ENCODE measurements at places on chromosomes 13 and 19. TPM values are rescaled to one million over a fixed set of nuclear protein-coding genes. Genes with fewer than 3 reads are reported as not detected.
A peak's percentile ranks its signal among the peaks of the same experiment; 100 is the strongest.

DNA sequence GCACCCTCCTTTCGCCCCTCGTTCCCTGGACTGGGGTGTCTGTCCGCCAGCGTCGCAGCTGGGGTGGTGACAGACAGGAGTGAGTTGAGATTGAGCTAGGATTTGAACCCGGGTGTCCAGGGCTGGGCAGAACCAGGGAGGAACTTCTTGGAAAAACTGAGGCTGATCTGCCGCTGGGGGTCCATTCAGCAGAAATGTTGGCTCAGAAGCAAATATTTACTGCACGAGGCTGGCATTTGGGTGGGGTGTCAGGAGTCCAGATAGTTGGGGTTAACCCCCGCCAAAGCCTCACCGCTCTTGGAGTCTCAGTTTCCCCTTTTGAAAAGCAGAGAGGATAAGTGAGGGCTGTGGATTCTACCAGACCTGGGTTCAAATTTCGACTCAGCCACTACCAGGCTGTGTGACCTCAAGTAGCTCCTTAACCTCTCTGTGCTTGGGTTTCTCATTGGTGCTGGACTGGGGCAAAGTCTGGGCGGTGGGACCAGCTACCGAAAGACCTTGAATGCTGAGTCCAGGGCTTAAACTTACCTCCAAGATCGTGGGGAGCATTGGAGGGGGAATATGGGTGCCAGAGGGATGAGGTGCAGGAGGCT lies 20.9 kb downstream of the MAST3 start:
- no peak for DNase-seq
- no peak overlapping the region for H3K27ac ChIP-seq
- H3K4me1 ChIP-seq, result peaks cover 15% of the 10 kb centered on the region
- H3K27me3 ChIP-seq, result no peaks in the 10 kb centered on the region

GRCh38 chr19:4360641-4361151 lies 17.3 kb downstream of the MPND start:
- no peak overlapping the region for H3K27ac ChIP-seq
- H3K27me3 ChIP-seq, result no peaks in the 10 kb centered on the region

Gene CD37
- not detected for total RNA-seq

- no peaks in the 10 kb centered on the region for H3K36me3 ChIP-seq
- no peak for DNase-seq
- no peaks in the 10 kb centered on the region for H3K27me3 ChIP-seq
Measured at GRCh38 chr13:52892925-52893324, 44.5 kb upstream of the PCDH8 start.

GRCh38 chr19:46254776-46255175 lies 25.2 kb downstream of the IGFL1 start:
- H3K27ac ChIP-seq, result no peak overlapping the region
- no peak overlapping the region for H3K4me3 ChIP-seq
- no peak for DNase-seq

DNA sequence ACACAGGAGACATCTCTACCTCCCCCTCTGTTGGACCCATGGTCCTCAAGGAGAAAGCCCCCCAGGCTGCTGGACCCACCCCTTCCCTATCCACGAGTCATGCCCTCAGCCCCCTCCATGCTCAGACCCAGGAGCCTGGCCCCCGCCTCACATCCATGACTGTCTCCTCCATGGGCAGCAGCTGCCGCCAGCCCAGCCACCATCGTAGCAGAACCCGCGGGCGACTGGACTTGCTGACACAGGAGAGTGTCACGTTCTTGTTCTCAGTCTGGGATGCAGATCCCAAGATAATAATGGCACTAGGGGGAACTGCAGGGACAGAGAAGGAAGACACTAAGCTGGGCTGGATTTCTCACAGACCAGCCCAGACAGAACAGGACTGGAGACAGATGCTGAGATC lies 3.8 kb downstream of the NPHS1 start:
- H3K4me1 ChIP-seq, result peaks cover 10% of the 10 kb centered on the region
- peaks cover 4% of the 10 kb centered on the region for H3K36me3 ChIP-seq
- H3K4me3 ChIP-seq, result no peak overlapping the region
- H3K27ac ChIP-seq, result no peak overlapping the region
- no peak for DNase-seq

GRCh38 chr19:7718668-7719067 lies 13.2 kb downstream of the CLEC4G start:
- H3K4me3 ChIP-seq, result no peak overlapping the region
- no peak for DNase-seq
- no peak overlapping the region for H3K27ac ChIP-seq
- H3K4me1 ChIP-seq, result no peaks in the 10 kb centered on the region

GRCh38 chr13:90640976-90641375 lies 706.5 kb upstream of the MIR17HG start:
- H3K36me3 ChIP-seq, result no peaks in the 10 kb centered on the region
- H3K4me1 ChIP-seq, result peaks cover 12% of the 10 kb centered on the region
- no peaks in the 10 kb centered on the region for H3K27me3 ChIP-seq
- no peak overlapping the region for H3K27ac ChIP-seq
- DNase-seq, result no peak

GRCh38 chr13:88022431-88023208 lies 351.4 kb downstream of the SLITRK5 start:
- H3K4me3 ChIP-seq, result no peak overlapping the region
- no peak for DNase-seq
- no peak overlapping the region for H3K27ac ChIP-seq

DNA sequence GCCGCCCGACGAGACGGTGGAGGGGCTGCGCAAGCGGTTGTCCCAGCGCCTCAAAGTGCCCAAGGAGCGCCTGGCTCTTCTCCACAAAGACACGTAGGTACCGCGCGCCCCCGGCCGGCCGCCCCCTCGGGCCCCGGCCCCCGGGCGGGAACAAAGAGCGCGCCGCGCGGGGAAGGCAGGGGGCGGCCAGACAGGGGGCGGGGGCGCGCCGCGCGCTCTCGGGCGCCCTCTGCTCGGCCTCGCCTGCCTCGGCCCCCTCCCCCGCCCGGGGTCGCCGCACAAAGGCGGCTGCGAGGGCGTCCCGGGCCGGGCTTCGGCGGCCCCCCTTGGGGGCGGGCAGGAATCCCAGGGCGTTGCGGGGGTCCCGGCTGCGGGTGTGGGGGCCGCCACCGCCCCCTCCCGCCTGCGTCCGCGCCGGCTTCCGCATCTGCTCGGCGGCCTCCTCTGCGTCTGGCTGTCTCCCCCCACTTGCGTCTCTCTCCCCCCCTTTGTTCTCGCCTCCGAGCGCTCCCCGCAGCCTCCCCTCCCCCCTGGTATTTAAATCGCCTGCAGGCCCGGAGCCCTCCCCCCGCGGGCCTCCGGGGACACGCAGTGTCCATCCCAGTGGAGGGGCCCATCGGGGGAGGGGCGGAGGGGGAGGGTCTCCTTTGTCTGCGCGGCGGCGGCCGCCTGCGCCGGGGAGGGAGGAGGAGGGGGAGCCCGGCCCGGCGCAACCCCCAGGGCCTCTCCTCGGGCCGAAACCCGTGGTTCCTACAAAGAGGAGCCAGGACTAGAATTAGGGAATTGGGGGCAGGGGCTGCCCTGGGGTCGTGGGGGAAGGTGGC lies 2.3 kb downstream of the MIDN start:
- peak overlapping the region; percentile 92 for H3K27ac ChIP-seq
- no peak for DNase-seq
- H3K27me3 ChIP-seq, result no peaks in the 10 kb centered on the region
- H3K36me3 ChIP-seq, result peaks cover 19% of the 10 kb centered on the region

DNA sequence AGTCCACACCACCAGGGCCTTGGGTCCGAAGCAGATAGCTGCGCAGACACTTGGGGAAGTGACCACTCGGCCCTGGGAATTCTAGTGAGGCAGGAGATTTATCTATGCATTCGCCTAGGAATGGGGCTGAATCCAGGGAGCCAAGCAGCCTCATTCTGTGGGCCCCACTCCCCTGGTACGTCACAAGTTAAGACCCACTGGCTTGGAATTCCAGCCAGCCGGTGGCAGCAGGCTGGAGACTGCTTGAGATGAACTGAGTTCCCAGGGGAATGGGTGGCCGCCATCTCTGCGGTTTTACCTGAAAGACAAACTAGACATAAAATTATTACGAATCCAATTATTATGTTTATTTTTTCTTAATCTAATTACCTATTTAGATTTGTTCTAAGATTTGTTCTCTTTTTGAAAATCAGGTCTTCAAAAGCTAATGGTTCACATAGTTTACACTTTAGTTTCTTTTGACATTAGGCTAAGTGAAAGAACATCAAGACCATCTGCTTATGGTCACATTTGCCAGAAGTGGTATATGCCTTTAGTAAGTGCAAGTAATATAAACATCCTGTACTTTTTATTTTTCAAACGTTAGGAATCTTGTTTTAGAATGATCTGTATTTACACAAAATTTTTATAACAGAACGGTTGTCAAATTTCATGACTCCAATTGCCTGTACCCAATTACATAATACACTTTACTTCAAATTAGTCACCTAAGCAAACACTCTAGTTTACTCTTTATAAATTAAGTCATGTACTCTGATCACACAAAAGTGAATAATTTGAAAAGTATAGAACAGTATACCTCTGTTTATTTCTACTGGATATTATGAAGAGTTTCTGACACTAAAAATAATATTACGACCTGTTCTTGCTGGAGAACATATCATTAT lies 74.4 kb downstream of the SLITRK6 start:
- no peak overlapping the region for H3K27ac ChIP-seq
- H3K36me3 ChIP-seq, result peaks cover 1% of the 10 kb centered on the region
- H3K27me3 ChIP-seq, result no peaks in the 10 kb centered on the region
- DNase-seq, result no peak
